ENCODE measurements at places on chromosomes 11 and 22. TPM values are rescaled to one million over a fixed set of nuclear protein-coding genes. Genes with fewer than 3 reads are reported as not detected.

POLR2F gene
- total RNA-seq: 160 TPM

OR51I1 gene
- total RNA-seq: not detected

FOLH1 gene
- 0.56 TPM for total RNA-seq

CCDC73 gene
- total RNA-seq: not detected

OR2AG1 gene
- not detected for total RNA-seq

RGL4 gene
- not detected for total RNA-seq

IL17REL gene
- total RNA-seq: 0.20 TPM

MYO7A gene
- total RNA-seq: 2.4 TPM

OR8D1 gene
- total RNA-seq: not detected

LDHA gene
- 486 TPM for total RNA-seq

- DNase-seq: no peak
Measured at GRCh38 chr11:121152764-121153163, 51.7 kb downstream of the TECTA start.

GRCh38 chr11:75792127-75792731 is 22.8 kb upstream of the UVRAG start:
- DNase-seq: no peak

- DNase-seq: no peak
Measured at GRCh38 chr11:134543241-134543640, 131.2 kb upstream of the B3GAT1 start.

- DNase-seq: peak; percentile 53
Measured at GRCh38 chr11:61954851-61955421, 4.8 kb downstream of the BEST1 start.

- no peak for DNase-seq
Measured at GRCh38 chr11:126405906-126406305, 50.4 kb downstream of the ST3GAL4 start.

- DNase-seq: no peak
Measured at GRCh38 chr11:86620891-86621521, 51.4 kb downstream of the ME3 start.

DNA sequence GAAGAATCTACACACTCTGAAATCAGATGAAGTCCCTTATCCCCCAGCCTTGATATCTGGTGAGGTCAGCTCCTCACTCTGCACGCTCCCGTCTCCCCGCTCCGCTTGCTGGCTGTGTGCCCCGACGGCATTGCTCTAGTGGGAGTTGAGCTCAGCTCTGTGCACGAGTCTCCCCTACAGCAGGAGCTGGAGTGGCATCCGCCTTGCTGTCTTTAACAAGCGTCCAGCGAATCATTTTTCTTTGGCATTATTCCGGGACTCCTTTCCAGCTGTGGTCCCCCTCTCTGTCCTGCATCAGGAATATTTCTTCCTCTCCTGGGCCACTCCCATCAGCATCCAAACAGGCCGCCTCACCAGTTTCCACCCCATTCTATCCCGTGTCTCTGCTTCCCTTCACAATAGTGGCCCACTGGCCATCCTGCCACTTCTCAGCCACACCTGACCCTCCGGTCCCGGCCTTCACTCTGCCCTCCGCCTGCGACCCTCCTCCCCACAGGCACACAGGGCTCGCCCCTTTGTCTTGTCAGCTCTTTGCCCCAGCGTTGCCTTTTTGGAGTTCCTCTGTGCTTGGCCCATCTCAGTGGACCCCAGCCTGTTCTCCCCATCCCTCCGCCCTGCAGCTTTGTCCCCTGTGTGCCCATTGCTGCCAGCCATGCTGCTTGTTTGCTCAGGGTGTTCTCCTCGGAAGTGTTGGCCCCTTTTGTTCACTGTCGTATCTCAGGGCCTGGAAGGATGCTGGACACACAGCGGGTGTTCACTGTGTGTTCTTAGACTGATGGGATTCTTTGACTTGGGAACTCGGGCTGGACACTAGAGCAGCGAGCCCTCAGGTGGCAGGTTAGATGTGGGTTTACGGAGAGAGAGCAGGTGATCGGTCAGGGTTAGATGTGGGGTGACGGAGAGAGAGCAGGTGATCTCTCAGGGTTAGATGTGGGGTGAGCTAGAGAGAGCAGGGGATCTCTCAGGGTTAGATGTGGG is 441.8 kb downstream of the TBC1D22A start:
- no peak for DNase-seq

DNA sequence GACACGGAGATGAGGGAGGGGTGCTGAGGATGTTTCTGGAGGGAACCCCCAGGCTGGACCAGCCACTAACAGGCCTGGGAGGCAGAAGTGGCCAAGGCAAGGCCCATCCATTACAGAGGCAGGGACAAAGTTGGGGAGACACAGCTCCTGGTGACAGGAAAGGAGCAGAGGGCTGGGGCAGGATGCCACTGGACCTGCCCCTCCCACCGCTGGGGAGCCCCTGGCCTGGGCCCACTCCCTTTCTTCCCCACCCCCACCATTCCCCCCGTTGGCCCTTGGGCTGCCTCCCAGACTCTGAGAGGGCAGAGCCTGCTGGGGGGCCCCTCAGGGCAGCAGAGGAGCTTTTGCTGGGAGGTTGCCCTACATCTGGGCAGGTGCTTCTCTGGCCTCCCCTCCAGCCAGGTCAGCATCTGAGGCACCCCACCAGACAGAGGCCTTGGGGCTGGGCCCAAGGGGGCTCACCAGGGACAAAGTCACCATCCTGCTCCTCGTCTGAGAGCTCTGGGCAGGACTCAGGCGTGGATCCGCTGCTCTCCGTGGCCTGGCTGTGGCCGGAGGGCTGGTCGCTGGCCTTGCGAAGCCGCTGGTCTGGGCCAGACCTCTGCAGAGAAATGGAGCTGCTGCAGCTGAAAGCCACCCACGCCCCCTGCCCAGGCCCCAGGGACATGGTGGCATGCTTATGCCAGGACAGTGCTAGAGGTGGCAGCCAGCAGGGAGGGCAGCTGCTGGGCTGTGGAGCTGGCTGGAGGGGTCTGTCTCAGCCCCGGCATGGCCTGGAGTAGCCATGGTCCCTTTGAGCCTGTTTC is 33.1 kb upstream of the CARS1 start:
- no peak for DNase-seq

GRCh38 chr11:95680169-95680929 is 109.2 kb downstream of the FAM76B start:
- DNase-seq: no peak

GRCh38 chr11:69553416-69554357 is 72.2 kb downstream of the LINC01488 start:
- DNase-seq: no peak

GRCh38 chr11:3684819-3685172 is 13.6 kb upstream of the CHRNA10 start:
- DNase-seq: no peak

DNA sequence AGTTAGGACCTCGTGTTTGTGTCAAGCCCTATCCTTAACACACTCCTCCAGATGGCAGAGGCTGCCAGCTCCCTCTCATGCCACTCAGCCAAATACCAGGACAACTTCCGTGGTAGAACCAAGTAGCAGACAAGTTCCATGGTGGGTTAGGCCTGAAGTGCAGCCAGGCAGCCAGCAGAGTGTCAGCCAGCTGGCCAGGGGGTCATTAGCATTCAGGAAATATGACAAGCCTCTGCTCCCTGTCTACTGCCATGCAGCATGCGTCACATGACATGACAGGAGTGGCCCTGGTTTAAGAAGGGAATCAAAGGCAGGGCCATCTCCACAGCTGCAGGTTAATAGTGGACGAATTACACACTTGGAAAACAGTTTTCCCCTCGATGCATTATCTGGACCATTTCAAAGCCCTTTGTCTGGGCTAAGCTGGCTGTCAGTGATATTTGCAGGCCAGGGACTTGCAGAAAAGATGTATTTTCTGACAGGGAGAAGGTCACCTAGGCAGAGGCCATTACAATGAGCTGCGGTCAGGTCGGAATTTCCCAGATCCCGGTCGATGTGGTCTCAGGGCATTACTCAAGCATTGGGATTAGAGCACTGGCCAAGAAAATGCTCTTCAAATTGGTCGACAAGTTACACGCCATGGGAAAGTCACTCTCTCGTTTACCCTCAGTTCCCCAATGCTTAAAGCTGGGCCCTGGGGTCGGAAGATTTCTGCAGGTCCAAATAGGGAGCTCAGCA is 461.7 kb upstream of the CADM1 start:
- DNase-seq: no peak

DNA sequence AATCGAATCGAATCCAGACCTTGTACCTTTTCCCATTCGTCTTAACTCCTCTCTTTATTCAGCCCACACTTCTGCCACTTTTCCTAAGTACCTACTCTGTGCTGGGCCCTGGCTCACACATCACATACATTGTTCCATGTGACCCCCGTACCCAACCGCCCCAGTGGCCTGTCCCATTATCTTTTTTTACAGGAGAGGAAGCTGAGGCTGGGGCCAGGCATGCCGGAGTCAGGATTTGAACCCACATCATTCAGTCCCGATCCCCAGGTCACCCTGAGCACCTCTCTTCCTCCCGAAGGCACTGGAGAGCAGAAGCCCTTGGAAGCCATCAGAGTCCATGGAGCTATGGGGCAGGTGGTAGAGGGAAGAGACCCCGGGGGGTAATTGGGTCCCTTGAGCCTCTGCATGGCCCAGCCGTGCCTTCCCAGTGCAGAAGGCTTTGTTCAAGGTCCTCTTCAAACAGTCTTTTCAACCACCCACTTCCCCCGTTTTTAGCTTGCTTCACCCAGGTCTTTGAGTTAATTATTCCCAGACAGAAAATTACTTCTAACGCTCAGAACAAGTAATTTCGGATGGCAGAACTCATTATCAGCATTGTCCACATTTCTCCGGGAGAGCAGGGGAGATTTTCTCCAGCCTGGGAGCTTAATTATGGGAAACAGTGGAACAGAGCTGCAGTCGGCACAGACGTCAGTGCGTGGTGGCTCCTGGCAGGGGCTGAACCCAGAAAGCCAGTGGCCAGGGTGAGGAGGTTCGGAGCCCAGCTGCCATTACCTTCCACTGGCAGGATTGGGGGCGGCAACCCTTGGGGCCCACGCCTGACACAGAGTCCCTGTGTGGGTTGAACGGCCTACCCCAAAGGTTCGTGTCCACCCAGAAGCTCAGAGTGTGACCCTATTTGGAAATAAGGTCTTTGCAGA is 82.4 kb upstream of the RTL6 start:
- no peak for DNase-seq

DNA sequence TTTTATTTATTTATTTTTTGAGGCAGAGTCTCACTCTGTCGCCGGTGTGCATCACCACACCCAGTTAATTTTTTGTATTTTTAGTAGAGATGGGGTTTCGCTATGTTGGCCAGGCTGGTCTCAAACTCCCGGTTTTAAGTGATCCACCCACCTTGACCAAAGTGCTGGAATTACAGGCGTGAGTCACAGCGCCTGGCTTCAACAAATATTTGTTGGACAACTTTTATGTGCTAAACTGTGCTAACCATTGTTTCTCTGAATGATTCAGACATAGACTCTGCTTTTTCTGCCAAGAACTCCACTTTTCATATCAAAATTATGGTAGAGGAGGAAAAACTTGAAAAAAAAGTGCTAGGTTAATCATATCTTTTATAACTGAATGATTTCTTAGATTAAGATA is 36.3 kb downstream of the MMP7 start:
- no peak for DNase-seq

- no peak for DNase-seq
Measured at GRCh38 chr22:50019316-50019715, 6.8 kb upstream of the IL17REL start.

DNA sequence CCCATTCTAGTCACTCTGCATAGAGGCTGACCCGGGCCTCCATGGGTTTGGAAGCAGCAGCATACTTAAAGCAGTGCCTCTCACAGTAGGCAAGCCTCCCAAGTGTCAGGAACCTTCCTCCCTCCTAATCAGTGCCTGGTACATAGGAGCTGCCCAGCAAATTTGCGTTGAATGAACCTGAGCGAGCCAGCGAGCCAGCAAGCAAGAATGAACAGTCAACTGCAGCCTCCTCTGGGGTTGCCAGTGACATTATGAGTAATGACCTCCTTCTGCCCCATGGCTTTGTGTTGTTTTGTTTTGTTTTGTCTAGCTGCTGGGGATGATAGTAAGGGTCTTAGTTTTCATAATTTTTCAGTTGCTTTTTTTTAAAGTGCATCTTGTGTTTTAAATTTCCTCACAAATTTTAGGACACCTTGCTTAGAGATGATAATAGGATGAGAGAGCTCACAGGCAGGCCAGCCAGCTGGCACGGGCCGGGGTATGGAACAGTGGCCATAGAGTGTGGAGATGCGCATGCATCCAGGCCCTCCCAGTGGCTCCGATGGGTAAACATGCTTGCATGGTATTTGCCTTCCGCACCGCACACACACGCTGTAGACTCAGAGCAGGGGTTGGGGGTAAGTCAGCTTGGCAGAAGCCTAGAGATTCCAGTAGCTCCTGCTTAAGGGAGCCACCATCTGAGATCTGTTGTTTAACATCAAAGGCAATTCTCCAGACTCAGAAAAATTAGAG is 36.1 kb downstream of the TTC12 start:
- DNase-seq: no peak

- no peak for DNase-seq
Measured at GRCh38 chr11:115383431-115383830, 120.8 kb downstream of the CADM1 start.

GRCh38 chr11:117337076-117337475 is 9.4 kb downstream of the CEP164 start:
- DNase-seq: no peak

GRCh38 chr11:117145393-117145761 is 1.3 kb downstream of the PAFAH1B2 start:
- no peak for DNase-seq

DNA sequence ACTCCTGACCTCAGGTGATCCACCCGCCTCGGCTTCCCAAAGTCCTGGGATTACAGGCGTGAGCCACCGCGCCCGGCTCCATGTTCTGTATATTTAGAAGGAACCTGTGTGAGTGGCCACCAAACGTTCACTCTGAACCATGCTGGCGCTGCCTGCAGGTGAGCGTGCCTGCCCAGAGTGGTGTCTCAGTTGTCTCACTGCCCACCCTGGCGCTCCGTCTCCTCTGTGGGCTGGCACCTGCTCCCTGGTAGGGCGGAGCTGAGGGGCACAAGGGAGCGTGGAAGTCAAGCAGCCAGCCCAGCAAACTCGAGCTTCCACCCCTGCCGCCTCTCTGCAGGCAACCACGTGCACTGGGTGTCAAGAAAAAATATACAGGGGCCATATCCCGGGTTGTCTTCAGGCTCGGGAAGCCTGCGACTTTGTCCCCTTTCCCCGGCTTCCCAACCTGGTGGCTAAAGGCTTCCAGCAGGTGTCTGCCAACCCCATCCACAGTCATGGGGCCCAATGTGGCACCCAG is 16.7 kb downstream of the TXN2 start:
- DNase-seq: no peak

DNA sequence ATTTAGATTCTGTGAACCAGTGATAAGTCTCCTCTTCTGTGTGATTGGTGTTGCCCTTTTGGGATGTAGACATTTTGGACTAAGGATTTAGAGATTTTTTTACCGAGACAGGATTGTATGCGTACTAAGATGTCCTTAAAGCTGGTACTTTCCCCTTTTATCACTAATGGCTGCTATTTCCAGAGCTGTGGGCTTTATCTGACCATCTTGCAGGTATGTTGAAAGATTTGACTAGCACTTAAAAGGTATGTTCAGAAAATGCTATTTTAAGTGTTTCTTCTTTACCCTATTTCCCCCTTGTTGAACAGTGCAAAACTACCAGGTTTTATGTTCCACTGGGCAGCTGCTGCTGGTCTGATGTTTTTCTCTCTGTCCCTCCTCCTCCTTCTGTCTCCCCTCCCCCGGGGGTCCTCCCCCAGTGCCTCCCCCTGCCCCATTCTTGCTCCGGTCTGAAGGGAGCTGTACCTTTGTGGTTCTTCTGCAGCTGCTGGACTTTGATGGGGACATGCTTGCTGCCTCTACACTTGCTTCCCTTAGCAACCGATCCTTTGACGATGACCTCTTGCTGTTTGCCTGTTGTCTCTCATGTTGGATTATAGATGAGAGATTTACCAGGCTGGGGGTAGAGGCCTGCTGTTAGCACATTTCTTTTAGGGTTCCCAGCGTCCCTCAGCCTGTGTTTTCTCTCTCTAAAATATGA is 59.6 kb downstream of the ZNRF3 start:
- DNase-seq: no peak
